A549 treated with RU486 at 1 μM for 4 hours (cell line): ENCODE measurements at places on chromosomes 16 and 17. TPM values are rescaled to one million over a fixed set of nuclear protein-coding genes. Genes with fewer than 3 reads are reported as not detected.

The ALOX15B gene
- not detected in 5 replicates for total RNA-seq

The VAT1 gene
- total RNA-seq: 208 to 241 TPM (median 225 TPM) in 5 replicates

The EFCAB13 gene
- total RNA-seq: 0.72 to 2.9 TPM (median 1.9 TPM) in 5 replicates

The PDK2 gene
- 13.5 to 20.1 TPM (median 18.4 TPM) in 5 replicates for total RNA-seq

The ALOXE3 gene
- total RNA-seq: 5.7 to 11.5 TPM (median 6.9 TPM) in 5 replicates

The HP gene
- total RNA-seq: not detected in 5 replicates

The SKAP1 gene
- 0.08 TPM in 1 of 5 replicates, not detected in the others for total RNA-seq

The AANAT gene
- total RNA-seq: 0.38 to 0.74 TPM (median 0.57 TPM) in 4 of 5 replicates, not detected in the other

The ABCC12 gene
- 0.05 to 0.30 TPM (median 0.07 TPM) in 4 of 5 replicates, not detected in the other for total RNA-seq

The MEOX1 gene
- not detected in 5 replicates for total RNA-seq

The PER1 gene
- 5.5 to 9.6 TPM (median 6.7 TPM) in 5 replicates for total RNA-seq

The UMOD gene
- not detected in 5 replicates for total RNA-seq

The TERB1 gene
- not detected in 5 replicates for total RNA-seq

The ZG16 gene
- total RNA-seq: not detected in 5 replicates

The ITGB4 gene
- 40.8 to 63.1 TPM (median 55.6 TPM) in 5 replicates for total RNA-seq

The SLC52A1 gene
- total RNA-seq: 0.41 to 1.00 TPM (median 0.51 TPM) in 5 replicates

The TMEM219 gene
- 80.4 to 105 TPM (median 102 TPM) in 5 replicates for total RNA-seq

The CDH11 gene
- 0.24 to 1.4 TPM (median 0.58 TPM) in 5 replicates for total RNA-seq

The CCL15 gene
- not detected in 5 replicates for total RNA-seq

The DNASE1 gene
- total RNA-seq: 1.6 to 4.3 TPM (median 3.2 TPM) in 5 replicates

The PLLP gene
- 1.3 to 1.6 TPM (median 1.3 TPM) in 5 replicates for total RNA-seq

The CCDC78 gene
- total RNA-seq: 3.1 to 6.6 TPM (median 5.5 TPM) in 5 replicates

The CHTF18 gene
- 13.7 to 28.0 TPM (median 26.4 TPM) in 5 replicates for total RNA-seq

The TP53TG3 gene
- total RNA-seq: 0.42 to 0.82 TPM (median 0.45 TPM) in 3 of 5 replicates, not detected in the others

The TBC1D3K gene
- not detected in 5 replicates for total RNA-seq

The CEP295NL gene
- 0.22 to 0.42 TPM (median 0.37 TPM) in 5 replicates for total RNA-seq

The CES3 gene
- total RNA-seq: 1.5 to 2.2 TPM (median 1.9 TPM) in 5 replicates

The SULT1A4 gene
- total RNA-seq: 31.4 to 38.8 TPM (median 31.5 TPM) in 5 replicates

The SSTR5 gene
- total RNA-seq: 0.20 to 0.33 TPM (median 0.25 TPM) in 5 replicates

The GNG13 gene
- total RNA-seq: not detected in 5 replicates

The NPIPB12 gene
- total RNA-seq: 21.7 to 44.3 TPM (median 32.3 TPM) in 5 replicates

The ATP2A3 gene
- total RNA-seq: 2.9 to 5.2 TPM (median 4.2 TPM) in 5 replicates

The CHST5 gene
- total RNA-seq: 0.11 to 0.14 TPM in 2 of 5 replicates, not detected in the others

The CHD9 gene
- 11.3 to 23.8 TPM (median 18.7 TPM) in 5 replicates for total RNA-seq

The NDEL1 gene
- 51.7 to 67.7 TPM (median 59.2 TPM) in 5 replicates for total RNA-seq

The ZNF18 gene
- total RNA-seq: 4.2 to 5.2 TPM (median 4.5 TPM) in 5 replicates

The REXO5 gene
- total RNA-seq: 3.7 to 4.4 TPM (median 3.9 TPM) in 5 replicates

The RAD51C gene
- total RNA-seq: 52.1 to 61.3 TPM (median 56.8 TPM) in 5 replicates

The CYB5B gene
- total RNA-seq: 195 to 237 TPM (median 215 TPM) in 5 replicates

The CACNA1H gene
- total RNA-seq: 7.0 to 13.9 TPM (median 11.7 TPM) in 5 replicates

The PMFBP1 gene
- total RNA-seq: 0.05 to 0.14 TPM (median 0.13 TPM) in 3 of 5 replicates, not detected in the others

The KRTAP4-1 gene
- 0.17 to 0.25 TPM (median 0.24 TPM) in 4 of 5 replicates, not detected in the other for total RNA-seq

The PARN gene
- total RNA-seq: 35.5 to 56.2 TPM (median 39.0 TPM) in 5 replicates

The KCNH4 gene
- total RNA-seq: 0.24 to 0.65 TPM (median 0.42 TPM) in 5 replicates
